ENCODE measurements at places on chromosomes 12 and 14.

GRCh38 chr12:27191531-27191930 is 52.6 kb upstream of the STK38L start:
- DNase-seq: no peak

DNA sequence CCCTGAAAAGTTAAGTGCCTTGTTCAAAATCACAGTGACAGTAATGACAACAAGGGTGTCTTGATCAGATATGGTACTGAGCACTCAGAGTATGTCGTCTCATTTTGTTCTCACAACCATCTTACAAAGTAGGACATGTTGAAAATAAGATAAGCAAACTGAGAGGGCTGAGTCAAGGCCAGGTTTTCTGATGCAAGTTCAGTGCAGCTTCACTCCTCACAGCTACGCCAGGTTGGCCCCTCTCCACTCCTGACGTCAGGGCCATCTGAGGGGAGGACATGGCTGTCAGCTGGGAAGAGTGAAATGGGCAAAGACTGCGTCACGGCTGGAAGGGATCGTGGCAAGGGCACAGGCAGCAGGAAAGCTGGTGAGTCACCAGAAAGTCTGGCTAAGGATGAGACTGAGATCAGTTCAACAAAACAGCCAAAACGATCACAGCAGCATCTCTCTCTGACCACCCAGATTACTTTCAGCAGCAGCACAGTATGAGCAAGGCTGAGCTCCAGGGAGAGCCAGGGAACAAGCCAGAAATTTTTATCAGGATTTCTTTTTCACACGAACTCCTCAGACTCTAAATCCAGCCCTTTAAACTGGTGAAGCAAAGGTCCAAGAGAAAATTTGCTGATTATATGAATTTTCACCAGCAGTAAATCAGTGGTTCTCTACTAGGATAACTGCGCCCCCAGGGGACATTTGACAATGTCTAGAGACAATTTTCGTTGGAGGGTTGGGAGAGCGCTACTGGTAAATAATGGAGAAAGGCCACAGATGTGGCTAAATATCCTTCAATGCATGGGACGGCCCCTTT is 297.9 kb upstream of the AMIGO2 start:
- DNase-seq: no peak

DNA sequence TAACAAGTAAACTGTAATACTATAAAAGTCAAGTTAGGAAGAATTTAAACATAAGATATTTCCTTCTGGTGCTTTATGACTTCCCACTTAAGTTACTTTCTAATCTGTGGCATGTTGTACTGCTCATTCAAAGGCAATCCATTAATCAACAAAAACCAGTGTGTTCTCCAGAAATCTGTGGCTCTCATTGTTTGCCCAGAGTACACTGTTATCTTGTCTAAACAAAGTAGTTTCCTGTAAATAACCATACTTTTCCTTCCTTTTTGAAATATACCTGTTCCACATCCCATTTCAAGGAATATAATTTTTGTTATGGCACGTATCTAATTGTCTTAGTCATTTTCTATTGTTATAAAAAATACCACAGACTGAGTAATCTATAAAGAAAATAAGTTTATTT is 184.1 kb downstream of the CCER1 start:
- DNase-seq: no peak

DNA sequence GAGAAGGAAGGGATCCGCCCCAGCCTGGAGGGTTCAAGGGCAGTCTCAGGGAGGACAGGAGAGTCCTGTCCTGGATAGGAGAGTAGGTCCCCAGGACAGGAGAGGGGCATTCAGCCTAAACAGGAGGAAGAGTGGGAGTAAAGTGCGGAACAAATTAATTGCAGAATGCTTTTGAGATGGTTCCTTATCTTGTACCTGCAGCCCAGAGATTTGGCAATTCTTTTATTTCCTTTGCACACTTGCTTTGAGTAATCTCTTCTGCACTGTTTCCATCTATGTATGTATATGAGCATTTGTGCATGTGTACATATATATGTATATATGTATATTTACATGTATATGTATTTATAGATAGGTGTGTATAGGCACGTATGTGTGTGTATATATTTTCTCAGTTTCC is 22.7 kb downstream of the PLEK2 start:
- DNase-seq: no peak

DNA sequence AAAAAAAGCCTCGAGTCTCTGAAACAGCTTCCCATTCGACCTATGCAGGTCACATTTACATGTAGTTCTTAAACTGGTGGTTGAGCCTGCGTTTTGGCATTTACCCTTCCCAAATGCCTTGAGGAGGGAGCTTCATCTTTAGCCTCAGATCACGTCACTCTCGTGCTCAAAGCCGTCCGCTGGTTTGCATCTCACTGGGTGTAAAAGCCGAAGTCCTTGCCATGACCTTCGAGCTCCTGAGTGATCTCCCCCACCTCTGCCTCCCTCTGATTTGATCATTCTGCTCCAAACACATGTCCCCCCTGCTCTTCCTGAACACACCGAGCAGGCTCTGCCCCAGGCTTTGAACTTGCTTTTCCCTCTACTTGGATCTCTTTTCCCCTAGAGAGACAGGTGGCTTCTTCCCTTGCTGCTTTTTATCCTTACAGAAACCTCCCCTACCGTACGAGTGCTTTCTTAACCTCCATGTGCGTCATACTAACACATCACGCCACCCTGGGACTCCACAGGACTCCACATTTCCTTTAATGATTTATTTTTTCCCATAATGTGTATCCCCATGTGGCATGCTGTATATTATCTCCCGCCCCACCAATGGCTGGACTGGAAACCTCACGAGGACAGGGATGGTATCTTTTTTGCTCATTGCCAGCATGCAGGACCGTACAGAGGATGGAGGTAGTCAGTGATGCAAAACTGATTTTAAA is 610.7 kb downstream of the VRK1 start:
- no peak for DNase-seq

DNA sequence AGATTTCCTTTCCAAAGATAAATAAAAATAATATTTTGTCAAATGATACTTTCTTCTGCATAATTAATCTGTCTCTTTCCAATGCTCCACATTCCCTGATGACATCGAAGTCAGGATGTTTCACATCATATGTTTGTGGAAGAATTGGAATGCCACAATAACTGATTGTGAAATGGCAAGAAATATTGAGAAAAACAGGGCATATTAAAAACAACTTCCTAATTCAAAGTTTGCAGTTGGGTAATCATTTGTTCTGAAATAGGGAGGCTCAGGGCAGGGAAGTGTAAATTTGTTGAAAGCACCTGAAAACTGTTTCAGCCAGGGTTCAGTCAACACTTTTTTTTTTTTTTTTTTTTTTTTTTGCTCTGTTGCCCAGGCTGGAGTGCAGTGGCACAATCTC is 50.7 kb downstream of the BCAT1 start:
- no peak for DNase-seq

- no peak for DNase-seq
These were observed 1970.2 kb upstream of the FLRT2 start for GRCh38 chr14:83559721-83560120.

DNA sequence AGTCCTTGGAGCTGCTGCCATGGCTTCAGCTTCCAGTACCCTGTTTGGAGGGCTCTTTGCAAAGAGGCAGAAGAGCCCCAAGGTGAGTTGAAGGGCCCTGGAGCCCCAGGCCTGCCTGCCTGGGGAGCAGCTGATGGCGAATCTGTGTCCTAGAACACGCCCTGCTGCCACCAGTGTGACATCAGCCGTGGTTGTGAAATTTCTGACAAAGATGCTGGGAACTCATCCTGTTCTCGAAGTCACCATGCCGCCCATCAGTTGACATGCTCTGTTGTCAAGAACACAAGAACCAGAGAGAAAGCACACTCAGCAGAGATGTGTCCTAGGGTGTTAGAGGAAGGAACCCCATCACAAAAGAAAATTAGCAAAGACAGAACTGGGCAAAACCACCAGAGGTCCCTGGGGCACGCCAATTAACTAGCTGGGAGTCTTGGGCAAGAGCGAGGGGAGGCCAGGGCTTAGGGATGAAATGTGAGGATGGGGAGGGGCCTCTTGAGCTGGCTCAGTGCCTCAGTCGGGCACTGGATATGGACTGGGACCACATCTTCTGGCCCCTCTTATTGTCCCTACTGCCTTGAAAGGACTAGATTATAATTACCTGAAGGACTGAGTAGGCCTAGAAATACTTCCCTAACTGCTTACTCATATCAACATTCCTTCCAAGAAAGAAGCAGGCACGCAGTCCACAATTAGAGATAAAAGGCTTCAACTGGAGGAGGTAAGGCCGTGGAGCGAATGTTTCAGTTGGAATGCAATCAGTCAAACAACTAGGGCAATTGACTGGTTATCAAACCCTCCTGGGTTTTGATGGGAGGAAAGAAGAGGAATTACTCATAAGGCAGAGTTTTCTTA is 163.1 kb downstream of the CACNA1C start:
- no peak for DNase-seq

DNA sequence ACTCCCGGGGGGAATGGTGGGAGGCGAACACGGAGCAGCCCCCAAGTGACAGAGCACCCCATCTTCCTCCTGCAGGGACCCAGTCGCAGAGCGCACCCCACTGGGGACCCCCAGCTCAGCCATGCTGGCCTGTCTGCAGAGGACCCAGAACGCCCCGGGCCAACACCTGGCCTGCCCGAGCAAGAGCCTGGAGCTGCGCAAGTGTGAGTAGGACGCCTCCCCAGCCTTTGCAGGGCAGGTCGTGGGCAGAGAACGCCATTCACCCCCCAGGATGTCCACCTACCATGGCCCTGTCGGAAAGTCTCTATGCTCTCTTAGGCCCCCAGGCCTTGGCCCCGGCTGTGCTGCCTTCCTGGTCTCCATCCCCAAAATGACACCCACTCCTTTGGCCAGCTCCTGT is 30.4 kb downstream of the FAM222A start:
- DNase-seq: no peak

DNA sequence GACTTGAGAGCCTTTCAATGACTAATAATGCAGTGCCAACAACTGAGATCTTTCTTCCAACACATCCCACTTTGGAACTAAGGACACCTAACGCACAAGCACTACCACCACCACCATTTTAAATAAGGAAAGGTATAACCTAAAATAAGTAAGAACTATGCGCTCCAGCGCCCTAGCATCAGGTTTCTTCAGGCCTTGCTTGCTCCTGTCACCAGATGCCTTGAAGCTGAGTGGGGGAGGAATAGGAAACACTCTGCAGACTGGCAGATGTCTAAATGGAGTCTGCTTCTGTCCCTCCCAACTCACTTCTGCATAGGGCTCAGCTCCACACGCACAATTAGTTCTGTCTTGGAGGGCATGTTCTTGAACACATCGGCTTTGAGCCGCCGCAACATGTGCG is 15.1 kb downstream of the CHD4 start:
- no peak for DNase-seq

GRCh38 chr14:22428700-22429291 is 160.2 kb downstream of the DAD1 start:
- no peak for DNase-seq

DNA sequence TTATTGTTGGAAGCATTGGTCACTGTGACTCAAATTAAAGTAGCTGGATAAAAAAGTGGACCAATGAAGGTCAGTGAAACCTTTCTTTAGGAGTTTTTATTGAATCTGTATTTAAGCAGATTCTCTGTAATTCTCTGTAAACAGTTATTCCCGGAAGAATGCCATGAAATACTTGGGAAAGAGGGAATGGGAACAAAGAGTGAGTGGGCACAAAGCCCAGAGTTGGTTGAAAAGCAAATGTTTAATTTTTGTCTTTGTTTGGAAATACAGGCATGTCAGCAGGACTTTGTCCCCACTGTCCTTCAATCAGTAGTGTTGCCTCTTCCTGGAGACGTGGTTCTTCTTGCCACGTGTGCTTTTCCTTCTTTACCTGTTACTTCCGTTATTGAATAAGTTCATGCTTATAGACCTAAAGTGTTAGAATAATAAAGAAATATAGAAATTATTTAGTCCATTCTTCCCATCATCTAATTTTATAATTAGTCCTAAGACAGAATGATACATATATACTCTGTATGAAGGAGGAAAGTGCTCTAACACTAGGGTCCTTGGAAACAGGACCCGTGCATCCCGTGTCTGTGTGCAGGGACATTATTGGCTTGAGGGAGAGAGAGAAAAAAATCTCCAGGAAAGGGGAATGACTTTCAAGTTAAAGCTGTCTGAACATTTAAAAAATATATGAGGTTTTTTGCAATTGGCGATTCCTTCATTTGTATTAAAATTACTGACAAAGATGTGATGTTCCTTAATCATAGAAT is 2.0 kb upstream of the ANG start:
- no peak for DNase-seq

DNA sequence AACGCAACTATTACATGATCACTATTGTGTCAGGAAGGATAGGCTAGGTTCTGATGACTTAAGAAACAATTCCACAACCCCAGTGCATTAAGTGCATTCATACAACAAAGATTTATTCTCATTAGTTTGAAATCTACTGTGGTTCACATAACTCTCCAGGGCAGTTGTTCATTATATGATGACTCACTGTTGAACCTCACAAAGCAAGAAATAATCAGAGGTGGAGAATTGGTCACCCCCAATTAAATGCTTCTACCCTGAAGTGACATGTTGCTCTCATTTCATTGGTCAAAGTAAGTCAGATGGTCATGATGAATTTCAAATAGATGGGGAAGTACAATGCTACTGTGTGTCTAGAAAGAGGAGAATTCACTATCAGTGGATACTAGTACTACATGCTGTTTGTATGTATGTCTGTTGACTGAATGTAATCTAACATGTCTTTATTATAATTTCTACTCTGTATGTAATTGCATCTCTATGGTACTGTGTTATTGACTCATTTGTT is 6.1 kb upstream of the HELB start:
- DNase-seq: no peak

DNA sequence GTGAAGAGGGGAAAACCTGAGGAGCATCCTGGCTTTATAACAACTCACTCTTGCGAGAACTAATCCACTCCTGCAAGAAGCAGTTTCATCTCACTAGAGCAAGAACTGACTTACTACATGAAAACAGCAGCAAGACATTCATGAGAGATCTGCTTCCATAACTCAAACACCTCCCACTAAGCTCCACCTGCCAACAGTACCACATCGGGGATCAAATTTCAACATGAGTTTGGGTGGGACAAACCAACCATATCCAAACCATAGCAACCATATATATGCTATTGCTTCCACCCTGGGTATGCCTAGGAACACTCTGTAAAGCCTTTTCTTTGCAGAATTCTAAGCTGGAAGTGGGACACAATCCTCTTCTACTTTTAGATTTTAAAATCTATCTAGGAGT is 13.9 kb upstream of the AVPR1A start:
- DNase-seq: no peak

GRCh38 chr12:16407346-16407745 is 59.9 kb downstream of the MGST1 start:
- DNase-seq: no peak

- DNase-seq: no peak
These were observed 19.3 kb upstream of the ST8SIA1 start for GRCh38 chr12:22353615-22354325.

GRCh38 chr14:69941768-69942742 is 62.8 kb downstream of the SMOC1 start:
- no peak for DNase-seq

DNA sequence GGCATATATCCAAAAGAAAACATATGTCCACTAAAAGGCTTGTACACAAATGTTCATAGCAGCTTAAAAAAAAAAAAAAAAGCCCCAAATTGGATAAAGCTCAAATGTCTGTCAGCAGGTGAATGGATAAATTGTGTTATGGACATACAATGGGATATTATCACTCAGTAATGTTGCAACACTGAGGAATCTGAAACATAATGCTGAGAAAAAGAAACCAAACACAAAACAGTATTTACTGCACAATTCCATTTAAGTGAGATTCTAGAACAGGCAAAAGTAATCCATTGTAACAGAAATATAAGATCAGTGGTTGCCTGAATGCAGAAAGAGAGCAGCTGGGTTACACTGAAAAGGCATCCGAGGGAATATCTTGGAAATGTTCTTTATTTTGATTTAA is 117.9 kb downstream of the SLC15A5 start:
- DNase-seq: no peak
